Activated T-helper 1 cell treated with anti-CD3 and anti-CD28 coated beads, Interleukin-12 subunit alpha, Interleukin-12 subunit beta, Interleukin-2, Interleukin-4 antibody, amounts not matched to agents 30 ng/mL and 10 ng/mL and 1 ng/mL, durations not matched to agents 14 hours and 24 hours and 36 hours (primary cell): ENCODE measurements at places on chromosomes 2 and 18.

DNA sequence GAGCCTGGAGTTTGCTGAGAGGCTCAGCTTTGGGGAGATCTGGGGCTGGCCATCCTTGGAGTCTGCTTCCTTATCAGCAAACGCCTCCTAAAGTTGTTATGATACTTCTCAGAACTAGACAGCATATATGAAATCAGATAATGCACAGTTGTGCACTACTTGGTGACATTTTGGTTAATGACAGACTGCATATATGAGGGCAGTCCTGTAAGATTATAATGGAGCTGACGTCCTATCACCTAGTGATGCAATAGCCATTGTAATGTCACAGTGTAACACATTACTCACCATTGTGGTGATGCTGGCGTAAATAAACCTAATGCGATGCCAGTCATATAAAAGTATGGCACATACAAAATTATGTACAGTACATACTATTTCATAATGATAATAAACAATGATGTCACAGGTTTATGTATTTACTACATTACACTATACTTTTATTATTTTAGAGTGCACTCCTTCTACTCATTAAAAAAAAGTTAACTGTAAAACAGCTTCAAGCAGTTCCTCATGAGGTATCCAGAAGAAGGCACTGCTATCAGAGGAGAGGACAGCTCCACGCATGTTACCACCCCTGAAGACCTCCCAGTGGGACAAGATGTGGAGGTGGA is 298.1 kb upstream of the REV1 start:
- no peak for DNase-seq

- DNase-seq, result no peak
These were observed 1.1 kb downstream of the ROCK2 start for GRCh38 chr2:11343368-11343649.

GRCh38 chr2:28452534-28453081 is 43.3 kb upstream of the PLB1 start:
- peak; percentile 67 for DNase-seq

DNA sequence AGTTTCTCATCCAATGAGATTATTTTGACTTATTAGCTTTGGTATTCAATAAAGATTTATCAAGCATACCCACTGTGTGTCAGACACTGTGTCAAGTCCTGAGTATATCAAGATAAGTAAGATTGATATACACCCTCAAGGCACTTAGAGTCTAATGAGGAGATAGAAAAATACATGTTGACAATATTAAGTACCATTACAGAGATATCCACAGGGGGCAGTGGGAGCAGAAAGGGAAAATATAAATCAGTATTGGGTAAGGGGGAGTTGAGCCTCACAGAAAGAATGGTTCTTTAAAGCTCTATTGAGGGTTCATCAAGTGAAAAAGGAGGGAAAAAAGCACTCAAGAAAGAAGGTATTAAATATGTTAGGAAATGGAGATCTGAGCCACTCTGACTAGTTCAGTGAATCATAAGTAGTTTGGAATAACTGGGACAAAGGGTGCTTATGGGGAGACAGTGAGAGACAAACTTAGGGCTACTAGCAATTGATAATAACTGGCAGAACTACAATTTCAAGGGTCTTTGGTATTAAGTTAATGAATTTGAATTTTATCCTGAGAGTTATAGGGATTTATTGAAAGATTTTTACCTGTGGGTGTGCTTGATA is 45.5 kb upstream of the SLC8A1 start:
- DNase-seq, result no peak

DNA sequence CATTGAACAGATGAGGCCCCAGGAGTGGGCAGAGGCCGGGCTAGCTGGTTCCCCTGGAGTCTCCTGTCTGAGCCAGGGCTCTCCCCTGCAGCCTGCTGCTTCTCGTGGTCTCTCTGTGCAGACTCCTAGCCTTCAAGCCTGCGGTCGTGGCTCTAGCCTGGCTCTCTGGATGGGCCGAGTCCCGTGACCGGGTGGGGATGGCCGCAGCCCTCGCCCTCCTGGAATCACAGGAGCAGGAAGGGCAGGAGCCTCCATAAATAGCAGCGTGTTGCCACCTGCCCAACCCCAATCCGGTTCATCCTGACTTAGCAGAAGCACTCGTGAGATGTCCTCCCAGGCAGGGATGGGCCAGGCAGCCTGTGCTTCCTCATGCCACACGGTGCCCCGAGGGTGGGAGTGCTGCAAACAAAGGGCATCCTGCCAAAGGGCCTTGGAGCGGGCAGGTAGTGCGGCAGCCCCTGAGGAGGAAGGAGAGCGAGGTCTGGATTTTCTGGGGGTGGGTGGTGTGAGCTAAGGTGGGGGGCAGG is 43.9 kb downstream of the FOSL2 start:
- no peak for DNase-seq

- no peak for DNase-seq
These were observed 3.7 kb upstream of the SCTR start for GRCh38 chr2:119527999-119528398.

- no peak for DNase-seq
These were observed 148.8 kb upstream of the HS6ST1 start for GRCh38 chr2:128467321-128467969.

GRCh38 chr2:231781798-231782726 is 980 bp upstream of the PDE6D start:
- DNase-seq, result no peak

GRCh38 chr2:86243950-86244733 is 44.9 kb downstream of the MRPL35 start:
- no peak for DNase-seq

GRCh38 chr2:218020281-218020680 is 17.5 kb upstream of the TNS1 start:
- no peak for DNase-seq

- DNase-seq, result no peak
These were observed 23.1 kb downstream of the PDCD1 start for GRCh38 chr2:241835611-241836010.

- peak; percentile 10 for DNase-seq
These were observed 1.2 kb downstream of the ABHD3 start for GRCh38 chr18:21703241-21703820.

- DNase-seq, result no peak
These were observed 87.9 kb downstream of the WDPCP start for GRCh38 chr2:63500398-63500797.

GRCh38 chr2:142041105-142041504 is 89.7 kb downstream of the LRP1B start:
- no peak for DNase-seq

- no peak for DNase-seq
These were observed 2.9 kb downstream of the IL18R1 start for GRCh38 chr2:102358496-102358895.

GRCh38 chr18:63832470-63832869 is 55.0 kb upstream of the SERPINB2 start:
- DNase-seq, result no peak

GRCh38 chr2:61460163-61460562 is 10.7 kb downstream of the USP34 start:
- DNase-seq, result no peak

- no peak for DNase-seq
These were observed 234.6 kb downstream of the TCF4 start for GRCh38 chr18:55353391-55353790.

GRCh38 chr2:240522406-240522805 is 35.4 kb downstream of the ANKMY1 start:
- no peak for DNase-seq

DNA sequence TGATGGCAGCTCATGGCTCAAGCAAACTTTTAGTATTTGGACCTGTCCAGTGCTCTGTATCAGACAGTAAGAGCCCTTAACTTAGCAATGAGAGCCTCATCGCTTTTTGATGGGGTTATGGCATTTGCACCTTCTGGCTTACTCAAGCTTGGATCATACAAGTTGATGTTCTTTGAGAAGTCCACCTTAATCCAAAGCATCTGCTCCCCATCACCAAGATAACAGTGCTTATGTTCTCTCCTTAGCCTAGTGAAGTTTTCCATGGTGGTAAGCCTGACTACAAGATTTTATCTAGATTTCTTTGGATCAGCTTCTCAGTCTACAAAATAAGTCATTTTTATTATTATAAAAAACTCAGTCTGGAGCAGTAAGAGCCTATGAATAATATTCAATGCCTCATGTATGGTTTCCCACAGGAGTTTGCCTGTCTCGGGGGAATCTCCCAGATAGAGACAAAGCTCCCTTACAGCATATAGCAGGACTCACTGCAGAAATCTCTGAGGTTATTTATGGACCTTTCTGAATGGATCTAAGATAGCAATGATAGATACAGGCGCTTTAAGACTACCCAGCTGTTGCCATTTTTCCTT is 472.2 kb upstream of the LINC00305 start:
- DNase-seq, result no peak

DNA sequence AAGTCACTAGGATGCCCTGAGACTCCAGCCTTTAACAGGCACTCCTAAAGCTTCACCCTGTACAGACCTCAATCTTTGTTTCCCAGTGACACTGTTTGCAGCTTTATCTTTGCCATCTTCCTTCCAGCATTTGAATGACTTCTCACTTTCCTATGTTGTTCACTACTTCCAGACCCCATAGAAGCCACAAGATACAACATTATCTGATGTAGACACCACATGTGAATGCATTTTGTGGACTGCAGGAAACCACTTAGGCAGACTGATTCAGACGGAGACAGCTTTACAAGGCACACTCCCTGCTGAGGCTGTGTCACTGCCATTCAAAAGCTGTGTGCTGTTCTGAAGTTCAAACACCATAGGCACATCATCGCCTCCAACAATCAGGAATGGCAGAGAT is 67.3 kb upstream of the SPATS2L start:
- no peak for DNase-seq

- no peak for DNase-seq
These were observed 112.1 kb upstream of the PIK3C3 start for GRCh38 chr18:41842886-41843285.

DNA sequence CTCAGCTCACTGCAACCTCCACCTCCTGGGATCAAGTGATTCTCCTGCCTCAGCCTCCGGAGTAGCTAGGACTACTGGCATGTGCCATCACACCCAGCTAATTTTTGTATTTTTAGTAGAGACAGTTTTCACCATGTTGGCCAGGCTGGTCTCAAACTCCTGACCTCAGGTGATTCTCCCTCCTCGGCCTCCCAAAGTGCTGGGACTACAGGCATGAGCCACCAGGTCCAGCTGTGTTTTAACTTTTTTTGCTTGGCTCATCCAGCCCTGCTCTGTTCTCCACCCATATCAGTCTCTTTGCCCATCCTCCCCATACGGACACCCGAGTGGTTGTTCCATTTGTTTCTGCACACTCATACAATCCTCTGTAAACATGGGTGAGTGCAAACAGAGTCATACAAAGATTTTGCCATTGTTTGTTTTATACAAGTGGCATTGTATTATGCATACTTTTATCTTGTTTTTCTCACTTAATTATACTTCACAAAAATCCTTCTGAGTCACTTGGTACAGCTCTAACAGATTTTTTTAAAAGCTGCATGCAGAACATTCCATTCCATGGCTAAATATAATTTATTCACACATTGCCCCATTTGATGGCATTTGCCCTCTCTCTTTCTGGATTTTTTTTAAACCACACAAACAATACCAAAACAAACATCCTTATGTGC is 5.3 kb downstream of the APOB start:
- no peak for DNase-seq

DNA sequence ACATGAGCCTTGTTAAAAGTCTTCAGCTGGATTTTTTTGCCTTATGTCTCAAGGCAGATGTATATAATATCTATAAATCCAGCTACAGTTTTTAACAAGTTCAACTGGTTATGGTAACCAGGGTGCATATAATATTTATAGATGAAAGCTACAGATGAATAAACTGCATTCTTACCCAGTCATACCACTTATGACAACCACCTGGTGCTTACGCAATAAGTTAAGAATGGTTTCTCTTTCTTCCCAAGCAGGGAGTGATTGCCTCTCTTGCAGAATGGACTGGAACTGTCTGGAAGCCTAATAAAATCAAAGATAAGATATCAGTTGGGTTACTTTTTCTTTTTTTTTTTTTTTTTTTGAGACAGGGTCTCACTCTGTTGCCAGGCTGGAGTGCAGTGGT is 19.6 kb downstream of the DHX57 start:
- no peak for DNase-seq

DNA sequence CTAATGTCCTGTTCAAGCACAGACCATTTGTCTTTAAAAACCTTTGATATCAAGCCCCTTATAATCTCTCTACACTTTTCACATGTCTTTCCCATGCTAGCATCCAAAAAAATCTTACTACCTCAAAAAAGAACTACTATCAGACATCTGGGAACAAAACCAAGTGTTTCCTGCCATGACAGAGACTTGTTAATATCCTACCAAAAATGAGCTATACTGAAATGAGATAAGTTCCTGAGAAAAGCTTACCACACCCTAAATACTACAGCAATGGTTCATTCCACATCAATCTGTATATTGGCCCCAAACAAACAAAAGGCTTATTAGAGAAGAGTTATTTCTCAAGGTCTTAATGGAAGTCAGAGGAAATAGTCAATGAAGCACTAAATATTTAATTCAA is 230.1 kb downstream of the DYM start:
- DNase-seq, result no peak
